ENCODE measurements at places on chromosomes 7 and 10. TPM values are rescaled to one million over a fixed set of nuclear protein-coding genes. Genes with fewer than 3 reads are reported as not detected.

Gene ADRB1
- 35.6 TPM for total RNA-seq

- no peak for DNase-seq
Measured at GRCh38 chr7:119903085-119903484, 369.9 kb upstream of the KCND2 start.

GRCh38 chr7:95340491-95340890 lies 16.2 kb upstream of the PON1 start:
- no peak for DNase-seq

- no peak for DNase-seq
Measured at GRCh38 chr10:132332433-132332754, 401 bp downstream of the LRRC27 start.

Gene SNX10
- total RNA-seq = 85.1 TPM

DNA sequence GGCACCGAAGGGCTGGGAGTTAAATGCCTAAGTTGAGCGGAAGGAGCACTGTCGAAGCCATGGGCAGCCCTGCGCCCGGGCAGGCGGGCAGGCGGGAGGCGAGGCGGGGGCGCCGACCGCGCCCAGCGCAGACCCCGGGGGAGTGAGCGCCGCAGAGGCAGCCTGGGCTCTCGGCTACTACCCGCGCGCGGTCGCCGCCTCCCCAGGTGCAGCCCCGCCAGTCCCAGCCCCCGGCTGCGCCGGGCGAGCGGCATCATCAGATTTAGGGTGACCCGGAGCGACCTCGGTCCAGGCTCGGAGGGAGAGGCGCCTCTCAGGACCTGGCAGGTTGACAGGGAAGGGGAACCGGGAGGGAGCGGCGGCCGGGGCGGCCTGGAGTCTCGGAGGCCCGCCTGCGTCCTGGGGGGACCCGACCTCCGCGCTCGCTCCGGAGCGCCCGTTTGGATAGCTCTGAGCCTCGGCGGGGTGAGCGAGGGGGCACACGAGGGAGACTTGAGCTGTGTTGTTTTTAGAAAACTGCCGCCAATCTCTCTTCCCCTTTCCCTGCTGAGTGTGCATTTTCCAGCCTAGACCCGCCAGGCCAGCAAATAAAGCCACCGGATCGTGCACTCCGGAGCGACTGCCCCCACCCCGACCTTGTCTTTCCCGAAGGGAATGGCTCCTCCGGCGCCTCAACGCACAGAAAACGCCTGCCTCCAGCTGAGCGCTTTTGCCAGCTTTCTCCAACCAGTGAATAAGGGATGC lies 2.3 kb upstream of the NRP1 start:
- DNase-seq = peak; percentile 56

DNA sequence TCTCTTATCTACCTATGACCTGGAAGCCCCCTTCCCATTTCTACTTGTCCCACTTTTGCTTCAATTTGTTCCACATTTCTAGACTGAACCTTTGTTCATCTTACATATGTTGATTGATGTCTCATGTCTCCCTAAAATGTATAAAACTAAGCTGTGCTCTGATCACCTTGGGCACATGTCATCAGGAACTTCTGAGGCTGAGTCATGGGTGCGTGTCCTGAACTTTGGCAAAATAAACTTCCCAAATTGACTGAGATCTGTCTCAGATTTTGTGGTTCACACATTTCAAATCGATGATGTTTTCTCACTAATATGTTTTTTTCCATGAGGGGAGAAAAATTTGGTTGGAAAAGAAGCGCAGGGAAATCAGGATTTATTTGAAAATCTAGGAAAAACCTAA lies 406.2 kb upstream of the LRRTM3 start:
- DNase-seq = no peak

DNA sequence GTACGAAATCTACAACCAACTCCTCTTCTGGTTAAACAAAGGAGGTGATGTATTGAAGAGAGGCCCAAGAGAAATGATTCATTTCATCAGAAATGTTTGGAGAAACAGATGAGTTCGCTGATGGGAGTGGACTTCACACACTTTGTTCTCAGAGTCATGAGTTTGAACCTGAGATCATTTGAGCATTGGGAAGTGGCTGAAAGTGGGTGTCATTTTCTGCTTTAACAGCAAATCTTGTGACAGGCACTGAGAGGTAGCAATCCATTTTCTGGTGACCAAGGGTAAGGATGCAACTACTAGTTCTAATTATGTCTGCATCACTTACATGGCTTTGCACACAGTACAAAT lies 51.4 kb downstream of the RBM20 start:
- no peak for DNase-seq
